ENCODE measurements at places on chromosomes 1 and 21.
A peak's percentile ranks its signal among the peaks of the same experiment; 100 is the strongest.

GRCh38 chr1:191350938-191351337 is 807.3 kb upstream of the RGS18 start:
- no peak for DNase-seq

DNA sequence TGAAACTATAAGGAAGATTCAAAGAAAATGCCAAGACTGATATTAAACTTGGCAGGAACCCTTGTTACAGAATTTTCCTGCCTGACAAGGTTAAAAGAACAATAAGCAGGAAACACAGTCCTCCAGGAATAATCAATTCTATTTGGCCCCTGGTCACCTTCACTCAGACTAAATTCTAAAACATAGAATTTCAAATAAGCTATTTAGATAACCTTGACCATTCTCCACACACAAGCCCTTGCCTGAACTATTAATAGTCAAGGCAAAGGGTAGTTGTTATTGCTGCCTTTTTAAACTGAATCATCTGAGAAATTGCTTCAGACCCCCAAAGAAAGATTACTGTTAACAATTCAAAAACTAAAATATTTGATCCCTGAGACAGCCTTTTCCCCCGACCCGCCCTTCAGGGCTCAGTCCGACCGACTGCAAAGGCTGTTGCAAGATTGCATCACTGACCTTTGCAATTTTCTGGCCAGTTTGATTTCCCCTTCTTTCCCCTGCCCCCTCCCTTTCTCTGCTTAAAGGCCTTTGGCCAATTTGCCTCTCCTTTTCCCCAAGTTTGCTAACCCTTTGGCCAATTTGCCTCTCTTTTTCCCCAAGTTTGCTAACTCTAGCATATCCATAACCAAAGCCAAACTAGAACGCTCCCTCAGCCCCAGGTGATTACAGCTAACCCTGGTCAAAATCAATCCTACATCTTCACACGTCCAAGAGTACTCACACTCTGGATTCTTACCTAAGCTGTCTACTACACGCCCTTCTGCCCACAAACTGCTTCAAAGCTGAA is 1.4 kb upstream of the G0S2 start:
- no peak for DNase-seq

GRCh38 chr1:234413485-234413884 is 40.2 kb downstream of the COA6 start:
- DNase-seq = no peak

GRCh38 chr1:150564051-150564991 is 15.1 kb downstream of the MCL1 start:
- peak; percentile 34 for DNase-seq

GRCh38 chr1:90504509-90504908 is 212.6 kb downstream of the BARHL2 start:
- DNase-seq = no peak

GRCh38 chr1:210384625-210385024 is 55.9 kb downstream of the HHAT start:
- no peak for DNase-seq

- no peak for DNase-seq
Measured at GRCh38 chr1:84360316-84360715, 38.0 kb upstream of the DNASE2B start.

DNA sequence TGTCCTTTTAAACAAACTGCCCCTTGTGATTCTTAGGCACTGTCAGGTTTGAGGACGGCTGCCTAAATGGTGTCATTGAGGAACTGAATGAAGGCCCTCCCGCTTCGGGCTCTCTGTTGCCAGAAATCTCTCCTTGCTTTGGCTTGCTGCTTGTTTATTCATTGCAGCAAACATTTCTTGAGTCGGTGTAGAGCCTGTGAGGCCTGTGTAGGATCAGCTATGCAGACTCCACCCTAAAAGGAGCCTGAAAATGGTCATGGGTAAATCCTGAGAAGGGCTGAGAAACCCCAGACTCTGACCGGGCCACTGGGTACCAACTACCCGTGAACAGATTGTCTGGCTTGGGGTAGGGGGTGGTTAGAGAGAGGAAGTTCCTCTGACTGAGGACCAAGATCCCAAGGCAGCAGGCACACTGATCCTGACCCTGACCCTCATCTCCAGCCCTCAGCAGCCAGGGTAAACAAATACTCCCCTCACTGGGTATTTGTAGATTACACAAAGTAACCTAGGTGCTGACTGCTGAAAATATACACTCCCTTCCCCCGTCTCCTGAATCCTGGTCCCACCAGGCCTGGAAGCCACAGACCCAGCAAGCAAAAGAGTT is 3.1 kb downstream of the IL6R start:
- DNase-seq = no peak

- no peak for DNase-seq
Measured at GRCh38 chr1:181140398-181140797, 51.9 kb downstream of the IER5 start.

DNA sequence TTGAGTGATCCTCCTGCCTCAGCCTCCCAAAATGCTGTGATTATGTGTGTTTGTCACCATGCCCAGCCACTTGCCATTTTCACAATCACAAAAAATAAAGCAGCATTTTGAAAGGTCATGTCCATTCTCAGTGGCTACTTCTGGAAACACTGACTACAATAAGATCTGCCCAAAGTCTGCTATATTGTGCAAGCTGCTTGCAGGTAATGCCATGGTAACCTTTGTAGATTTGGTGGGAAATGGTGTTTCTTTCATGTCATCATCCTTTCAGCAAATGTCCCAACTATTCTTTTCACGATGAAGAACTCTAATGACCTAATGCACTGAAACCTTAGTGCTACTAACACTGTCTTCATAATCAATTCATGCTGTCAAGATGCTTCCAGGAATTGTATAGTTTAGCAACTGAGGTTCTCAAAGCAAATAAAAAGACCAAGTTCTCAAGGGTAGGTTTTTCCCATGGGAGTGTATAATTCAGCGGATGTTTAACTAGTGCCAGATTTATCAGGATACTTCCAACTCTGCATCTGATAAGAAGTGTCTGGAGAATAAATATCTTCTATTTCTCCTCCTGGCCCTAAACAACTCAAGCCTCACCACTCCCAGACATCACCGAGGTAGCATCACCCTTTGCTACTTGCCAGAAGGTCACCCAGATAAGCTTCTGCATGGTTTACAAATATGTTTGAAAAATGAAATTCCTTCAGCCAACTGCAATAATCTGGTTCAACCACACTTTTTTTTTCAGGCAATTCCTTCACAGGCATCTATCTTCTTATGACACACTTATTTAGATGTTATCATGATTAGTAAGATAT is 132.0 kb upstream of the ZC3H11B start:
- DNase-seq = no peak

- DNase-seq = no peak
Measured at GRCh38 chr21:17673261-17674020, 60.7 kb upstream of the BTG3 start.

GRCh38 chr1:8639148-8639547 is 178.3 kb downstream of the RERE start:
- no peak for DNase-seq

DNA sequence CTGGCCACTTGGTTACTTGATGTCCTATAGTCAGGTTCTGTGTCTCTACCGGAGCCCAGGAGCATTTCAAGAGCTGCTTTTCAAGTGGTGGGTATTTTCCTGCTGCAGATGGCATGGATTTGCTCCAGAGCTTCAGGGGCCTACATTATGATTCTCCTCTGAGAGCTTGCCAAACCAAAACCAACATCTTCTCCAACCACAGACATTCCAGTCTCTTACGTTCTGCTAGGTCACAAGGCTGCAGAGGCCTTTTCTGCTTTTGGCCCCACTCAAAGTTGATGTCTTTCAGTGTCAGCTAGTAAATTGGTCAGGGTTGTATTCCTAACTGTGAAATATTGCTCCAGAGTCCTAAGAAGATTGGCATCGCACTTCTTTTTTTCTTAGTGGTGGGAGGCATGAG is 14.7 kb upstream of the AQP10 start:
- DNase-seq = no peak

GRCh38 chr1:58648842-58649241 is 51.0 kb downstream of the MYSM1 start:
- DNase-seq = no peak

- no peak for DNase-seq
Measured at GRCh38 chr1:171674431-171675405, 22.2 kb upstream of the MYOC start.

DNA sequence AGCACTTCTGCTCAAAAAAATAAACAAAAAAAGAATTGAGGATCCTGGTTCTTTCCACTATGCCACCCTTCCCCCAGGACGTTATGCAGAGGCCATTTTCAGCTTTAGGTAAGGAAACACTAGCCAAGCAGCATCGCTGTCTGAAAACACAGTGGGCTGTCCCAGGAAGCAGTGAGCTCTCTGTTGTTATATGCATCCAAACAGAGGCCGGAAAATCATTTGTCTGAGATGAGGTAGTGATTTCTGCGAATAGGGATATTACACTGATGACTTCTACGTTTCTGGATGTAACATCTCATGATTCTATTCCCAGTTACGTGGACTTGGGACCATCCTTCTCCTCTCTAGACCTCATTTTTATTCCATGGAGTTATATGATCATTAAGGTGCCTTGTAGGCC is 137.2 kb downstream of the OMA1 start:
- no peak for DNase-seq

- peak; percentile 87 for DNase-seq
Measured at GRCh38 chr21:33362044-33362555, 37.3 kb downstream of the IFNAR1 start.

- DNase-seq = peak; percentile 89
Measured at GRCh38 chr1:167715157-167715999, 6.4 kb upstream of the MPZL1 start.

DNA sequence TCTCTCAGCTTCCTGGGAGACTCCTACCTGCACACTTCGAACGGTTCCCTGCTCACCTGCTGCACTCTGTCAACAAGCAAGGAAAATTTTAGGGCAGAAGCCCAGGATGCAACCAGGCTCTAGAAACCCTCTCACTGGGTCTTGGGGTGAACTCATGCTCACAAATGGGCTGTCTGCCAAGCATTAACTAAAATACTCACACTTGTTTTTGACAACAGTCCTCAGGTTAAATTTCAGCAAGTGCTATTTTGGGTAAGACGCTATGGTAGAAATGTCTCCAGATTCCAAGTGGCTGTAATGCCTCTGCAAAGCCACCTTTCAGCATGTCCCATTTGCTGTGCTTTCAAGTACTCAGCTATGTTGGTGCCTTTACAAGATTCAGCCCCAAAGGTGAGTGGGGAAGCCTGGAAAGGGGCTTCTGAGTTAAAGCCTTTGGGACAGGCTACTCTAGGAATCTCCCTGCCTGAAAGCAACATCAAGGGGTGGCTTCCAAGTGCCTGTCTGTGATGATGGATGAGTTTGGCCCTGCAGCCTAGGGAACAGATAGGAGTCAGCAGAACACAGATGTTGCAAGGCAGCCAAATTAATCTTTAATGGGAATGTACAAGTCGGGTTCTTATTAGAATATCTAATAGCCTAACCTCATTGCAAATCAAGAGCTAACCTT is 211.9 kb upstream of the SPAG17 start:
- no peak for DNase-seq

DNA sequence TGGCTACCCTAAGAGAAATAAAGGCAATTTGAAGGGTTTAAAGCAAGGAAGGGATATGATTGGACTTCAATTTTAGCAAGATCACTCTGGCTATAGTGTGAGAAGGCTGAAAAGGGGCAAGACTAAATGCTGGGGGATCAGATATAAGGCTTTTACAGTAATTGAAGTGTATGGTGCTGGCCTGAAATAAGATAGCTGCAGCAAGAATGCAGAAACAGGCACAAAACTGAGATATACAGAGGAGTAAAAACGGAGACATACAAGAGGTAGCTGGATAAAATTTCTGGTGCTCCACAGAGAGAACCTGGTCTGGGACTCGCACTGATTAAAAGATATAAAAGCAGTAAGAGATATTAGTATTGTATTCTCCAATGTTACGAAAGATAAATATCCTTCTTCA is 92.0 kb downstream of the DENND1B start:
- no peak for DNase-seq

GRCh38 chr1:228371741-228372182 is 34.9 kb downstream of the TRIM11 start:
- no peak for DNase-seq

DNA sequence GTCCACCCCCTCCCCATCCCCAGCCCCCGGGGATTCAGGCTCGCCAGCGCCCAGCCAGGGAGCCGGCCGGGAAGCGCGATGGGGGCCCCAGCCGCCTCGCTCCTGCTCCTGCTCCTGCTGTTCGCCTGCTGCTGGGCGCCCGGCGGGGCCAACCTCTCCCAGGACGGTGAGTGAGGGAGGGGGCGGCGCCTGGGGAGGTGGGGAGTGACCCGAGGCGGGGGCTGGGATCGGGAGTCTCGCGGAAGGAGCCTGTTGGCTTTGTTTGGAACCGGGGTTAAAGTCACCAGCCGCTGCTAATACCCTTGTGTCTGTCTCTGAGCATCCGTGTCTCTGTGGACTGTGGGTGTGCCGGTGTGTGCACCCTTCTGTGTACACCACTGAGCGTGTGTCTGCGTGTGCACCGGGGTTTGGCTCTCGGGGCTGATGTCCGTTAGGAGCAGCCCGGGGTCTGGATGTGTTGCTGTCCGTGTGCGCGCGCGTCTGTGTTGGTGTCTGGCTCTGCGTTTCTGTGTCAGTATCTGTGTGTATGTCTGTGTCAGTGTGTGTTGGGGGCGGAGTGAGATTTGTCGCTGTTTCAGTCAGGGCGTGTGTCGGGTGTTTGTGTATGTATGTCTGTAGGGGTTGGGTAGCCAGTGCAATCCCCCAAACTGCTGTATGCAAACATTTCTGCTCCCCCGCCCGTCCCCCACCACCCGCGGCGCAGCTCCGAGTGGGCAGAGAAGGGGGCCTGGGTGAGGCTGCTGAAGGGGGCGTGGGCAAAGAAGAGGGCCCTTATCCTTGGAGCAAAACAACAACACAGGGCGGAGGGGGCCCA is 480 bp downstream of the CADM3 start:
- no peak for DNase-seq

DNA sequence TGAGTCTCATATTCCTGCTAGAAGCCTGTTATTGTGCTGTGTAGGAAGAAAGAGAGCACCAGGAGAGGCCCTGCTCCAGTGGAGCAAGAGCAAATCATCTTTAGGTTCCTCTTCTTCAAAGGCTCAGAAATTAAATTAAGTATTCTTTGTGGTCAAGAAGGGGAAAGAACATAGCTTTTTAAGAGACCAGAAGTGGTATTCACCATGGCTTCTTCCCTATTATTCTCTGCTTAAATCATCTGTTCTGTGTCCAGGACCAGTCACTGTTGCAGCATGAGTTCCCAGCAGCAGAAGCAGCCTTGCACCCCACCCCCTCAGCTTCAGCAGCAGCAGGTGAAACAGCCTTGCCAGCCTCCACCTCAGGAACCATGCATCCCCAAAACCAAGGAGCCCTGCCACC is 1.1 kb downstream of the SPRR1B start:
- no peak for DNase-seq

DNA sequence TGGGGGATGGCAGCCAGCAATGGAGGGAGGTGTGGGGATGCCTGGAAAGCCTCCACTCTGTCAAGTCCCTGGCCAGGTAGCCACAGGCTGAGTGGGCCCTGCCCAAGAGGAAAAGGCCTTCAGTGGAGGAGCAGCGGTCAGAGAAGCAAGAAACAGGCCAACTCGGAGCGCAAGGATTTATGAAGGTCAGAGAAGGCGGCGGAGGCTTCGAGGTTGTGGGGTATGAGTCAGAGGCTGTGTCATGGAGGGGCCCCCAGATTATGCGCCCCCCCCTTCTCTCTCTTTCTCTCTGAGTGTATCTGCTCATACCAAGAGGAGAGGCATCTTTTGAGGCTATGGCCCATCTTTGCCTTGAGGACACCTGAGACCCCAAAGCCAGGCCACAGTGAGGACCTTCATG is 99.5 kb downstream of the CASZ1 start:
- no peak for DNase-seq

GRCh38 chr1:159441360-159441759 is 1.8 kb downstream of the OR10J1 start:
- no peak for DNase-seq
